ENCODE measurements at places on chromosomes 3 and 15.

DNA sequence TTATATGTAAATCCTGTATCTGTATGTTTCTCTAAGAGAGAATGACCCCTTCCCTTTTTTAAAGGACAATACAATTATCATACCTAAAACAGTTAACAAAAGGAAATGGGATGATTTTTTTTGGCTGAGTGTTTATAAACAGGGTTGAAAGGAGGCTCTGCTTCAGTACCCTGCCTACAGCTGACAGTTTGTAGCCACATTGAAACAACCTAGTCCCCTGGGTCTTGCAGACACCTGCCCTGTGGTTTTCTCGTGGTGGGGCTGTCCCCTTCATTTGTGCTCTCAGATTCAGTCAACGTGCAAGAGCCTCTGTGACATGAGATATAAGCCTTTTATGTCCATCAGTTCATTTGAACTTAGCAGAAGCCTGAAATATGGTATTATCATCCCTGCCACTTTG lies 2.3 kb upstream of the HMCES start:
- DNase-seq, result peak; percentile 64

DNA sequence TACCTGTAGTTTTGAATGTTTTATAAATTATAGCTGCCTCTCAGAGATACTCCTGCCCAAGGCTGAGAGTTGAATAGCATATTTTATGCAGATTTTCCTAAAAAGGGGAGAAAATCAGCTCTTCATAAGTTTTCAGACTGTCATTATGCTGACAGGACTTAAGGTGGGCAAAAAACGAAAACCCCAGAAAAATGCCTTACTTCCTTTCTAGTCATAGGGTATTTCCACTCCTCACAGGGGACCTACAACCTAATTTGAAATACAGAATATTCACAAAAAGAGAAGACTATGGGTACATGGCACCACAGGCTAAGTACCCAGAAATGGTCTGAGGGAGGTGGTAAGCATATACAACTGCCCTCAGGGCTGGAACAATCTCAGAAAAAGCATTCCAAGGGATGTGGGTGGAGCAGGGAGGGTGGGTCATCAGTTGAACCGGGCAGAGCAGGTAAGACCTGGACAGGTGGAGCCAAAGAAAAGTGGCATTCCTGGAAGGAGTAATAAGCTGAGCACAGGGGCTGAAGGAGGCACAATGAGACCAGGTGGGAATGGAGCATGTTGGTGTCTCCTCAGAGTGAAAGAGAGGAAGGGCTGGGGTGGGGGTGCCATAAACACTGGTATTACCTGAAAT lies 10.6 kb upstream of the OXSR1 start:
- no peak for DNase-seq

DNA sequence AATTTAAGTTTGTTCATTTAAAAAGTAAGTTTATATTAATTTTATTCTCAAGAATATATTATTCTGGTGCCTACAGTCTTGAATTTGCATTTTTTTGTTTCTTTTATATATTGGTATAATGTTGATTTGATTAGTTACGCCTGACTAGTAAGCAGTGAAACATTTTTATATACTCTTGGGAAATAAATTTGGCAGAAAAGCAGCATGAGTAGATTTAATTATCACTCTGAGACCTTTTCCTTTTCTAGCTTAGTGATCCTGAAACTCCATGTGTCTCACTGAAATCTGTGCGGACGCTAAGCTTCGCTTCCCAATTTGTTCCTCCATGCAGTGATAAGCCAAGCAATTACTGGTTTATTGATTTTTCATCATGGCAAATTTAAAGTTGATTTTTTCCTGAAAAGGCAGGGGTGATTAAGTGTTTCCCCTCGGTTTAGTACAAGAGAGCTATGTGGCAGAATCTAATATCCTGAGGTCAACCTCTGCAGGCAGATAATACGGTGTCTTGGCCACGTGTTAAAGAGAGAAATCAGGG lies 87.2 kb upstream of the MLF1 start:
- DNase-seq, result no peak

GRCh38 chr3:27681249-27681748 lies 40.8 kb downstream of the EOMES start:
- DNase-seq, result peak; percentile 12

GRCh38 chr3:39541917-39542329 lies 74.4 kb downstream of the MOBP start:
- peak; percentile 63 for DNase-seq

GRCh38 chr3:134427400-134428111 lies 53.3 kb upstream of the AMOTL2 start:
- no peak for DNase-seq

DNA sequence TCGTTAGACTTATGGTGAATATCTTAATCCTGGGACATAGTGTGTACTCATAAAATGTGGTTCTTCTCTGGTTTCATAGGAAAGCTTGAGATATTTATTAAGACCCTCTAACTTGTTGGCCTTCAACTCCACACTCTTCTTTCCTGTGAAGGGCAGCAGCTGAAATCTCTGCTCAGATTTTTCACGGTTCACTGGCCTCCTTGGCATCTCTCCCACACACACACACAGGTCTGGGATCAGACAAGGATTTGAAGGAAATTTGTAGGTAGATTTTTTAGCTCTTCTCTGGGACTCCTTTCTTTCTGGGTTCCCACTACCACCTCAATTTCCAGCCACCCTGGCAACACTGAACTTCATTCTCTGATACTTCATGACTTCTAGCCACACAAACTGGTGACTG lies 70.2 kb downstream of the MYRIP start:
- DNase-seq, result no peak

- no peak for DNase-seq
Observed at GRCh38 chr3:65098400-65098799, 410.6 kb upstream of the ADAMTS9 start.

DNA sequence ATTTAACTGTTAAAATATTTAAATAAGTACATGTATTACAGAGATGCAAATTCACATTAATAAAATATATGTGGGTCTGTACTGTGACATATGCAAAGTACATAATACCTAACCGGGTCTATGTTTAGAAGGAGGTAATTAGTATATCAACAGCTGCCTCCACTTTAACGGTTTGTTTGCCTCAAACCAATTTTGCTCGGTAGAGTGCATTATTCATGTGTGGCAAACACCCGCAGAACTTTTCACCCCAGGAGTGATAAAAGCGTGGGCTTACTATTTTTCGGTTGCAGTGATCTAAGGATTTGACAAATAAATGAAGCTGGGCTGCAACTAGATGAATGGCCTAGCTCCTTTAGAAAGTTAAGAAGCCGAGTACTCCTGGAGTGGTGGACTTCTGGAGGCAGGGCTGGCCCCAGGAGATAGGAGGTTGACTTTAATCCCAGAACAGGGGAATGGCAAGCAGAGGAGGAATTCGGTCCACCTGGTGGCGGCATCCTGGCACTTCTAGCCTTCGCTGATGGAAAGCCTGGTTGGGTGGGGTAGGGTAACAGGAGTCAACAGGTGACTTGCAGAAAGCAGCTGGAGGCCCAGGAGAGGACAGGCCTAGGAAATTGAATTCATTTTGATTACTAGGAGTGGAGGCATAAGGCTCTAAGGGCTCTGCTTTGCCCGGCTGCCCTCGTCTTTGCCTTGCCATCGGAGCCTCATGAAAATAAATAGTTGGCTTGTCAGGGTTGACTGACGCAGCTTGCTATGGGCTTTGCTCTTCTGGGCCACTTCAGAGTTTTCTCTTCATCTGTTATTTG lies 2.4 kb downstream of the SLCO3A1 start:
- DNase-seq, result peak; percentile 89

GRCh38 chr15:36645106-36645505 lies 65.7 kb downstream of the CDIN1 start:
- peak; percentile 56 for DNase-seq

DNA sequence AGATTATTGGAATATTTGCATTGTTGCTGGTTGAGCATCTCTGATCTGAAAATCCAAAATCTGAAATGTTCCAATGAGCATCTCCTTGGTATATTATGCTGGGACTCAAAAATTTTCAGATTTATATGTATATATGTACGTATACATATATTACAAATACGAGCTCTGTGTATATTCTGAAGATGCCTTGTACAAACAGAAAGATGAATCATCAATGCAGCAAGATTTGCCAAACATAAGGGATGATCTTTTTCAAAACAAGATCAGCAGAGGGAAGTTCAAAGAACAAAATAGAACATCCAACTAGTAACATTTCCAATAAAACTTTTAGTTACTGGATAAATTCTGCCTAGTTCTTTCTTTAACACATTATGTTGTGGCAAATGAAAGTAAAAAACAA lies 42.5 kb downstream of the HERC1 start:
- no peak for DNase-seq

DNA sequence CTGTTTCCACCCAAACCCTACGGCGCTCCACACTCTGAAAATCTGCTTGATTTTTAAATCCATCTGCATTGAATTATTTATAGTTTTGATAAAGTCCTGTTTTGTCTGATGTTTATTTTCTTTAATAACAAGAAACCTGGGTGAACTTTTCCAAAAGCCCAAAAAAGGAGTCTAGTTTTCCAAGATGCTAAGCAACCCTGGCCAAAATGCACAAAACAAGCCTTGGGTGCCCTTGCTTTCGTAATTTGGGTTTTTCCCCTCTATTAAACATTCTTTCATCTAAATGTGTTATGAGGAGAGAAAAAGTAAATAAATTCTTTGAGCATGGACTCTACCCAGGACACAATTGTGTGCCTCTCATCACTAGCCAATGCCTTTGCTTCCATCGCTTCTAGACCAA lies 468.9 kb downstream of the MCTP2 start:
- DNase-seq, result no peak

GRCh38 chr3:196406811-196407470 lies 25.3 kb downstream of the UBXN7 start:
- DNase-seq, result no peak

- no peak for DNase-seq
Observed at GRCh38 chr3:57961828-57962447, 46.3 kb upstream of the FLNB start.

DNA sequence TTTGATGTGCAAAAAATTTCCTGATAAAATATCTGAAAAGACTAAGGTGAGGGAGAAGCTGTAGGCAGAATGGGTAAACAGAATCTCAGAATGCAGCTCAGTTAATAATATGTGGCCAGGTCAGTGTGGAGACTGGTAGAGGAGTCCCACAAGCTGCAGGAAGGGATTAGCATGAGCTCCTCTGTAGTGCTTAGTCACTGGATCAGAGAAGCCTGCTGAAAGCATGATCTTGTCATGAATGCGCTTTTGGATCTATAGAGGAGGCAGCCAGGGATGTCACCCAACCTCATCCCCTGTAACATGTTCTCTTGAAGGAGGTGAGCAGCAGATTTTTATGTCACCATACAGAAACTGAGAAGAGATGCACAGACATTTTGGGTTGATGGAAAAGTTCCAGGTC lies 1035.3 kb upstream of the GBE1 start:
- DNase-seq, result no peak

- no peak for DNase-seq
Observed at GRCh38 chr3:52983828-52984227, 62.0 kb downstream of the SFMBT1 start.

DNA sequence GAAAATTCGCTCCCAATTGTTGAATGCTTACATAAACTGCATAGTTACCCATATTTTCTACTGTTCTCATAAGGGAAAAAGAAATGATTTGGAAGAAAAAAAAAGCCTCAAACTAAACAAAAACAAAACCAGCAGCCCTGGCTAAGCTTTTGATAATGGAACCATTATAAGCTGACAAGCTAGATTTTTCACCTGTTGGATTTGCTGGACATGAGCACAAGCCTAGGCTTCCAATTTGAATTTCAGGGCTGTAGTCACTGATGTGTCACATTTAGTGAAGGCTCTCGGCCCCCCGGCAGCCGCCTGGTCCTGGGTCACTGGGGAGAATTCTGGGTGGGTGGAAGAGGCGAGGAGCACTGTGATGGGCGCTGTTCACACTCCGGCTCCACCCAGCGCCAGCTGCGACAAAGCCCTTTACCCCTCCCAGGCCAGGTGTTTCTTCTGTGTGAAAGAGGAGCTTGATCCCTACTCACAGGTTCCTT lies 4.6 kb downstream of the FBXL22 start:
- DNase-seq, result peak; percentile 30

DNA sequence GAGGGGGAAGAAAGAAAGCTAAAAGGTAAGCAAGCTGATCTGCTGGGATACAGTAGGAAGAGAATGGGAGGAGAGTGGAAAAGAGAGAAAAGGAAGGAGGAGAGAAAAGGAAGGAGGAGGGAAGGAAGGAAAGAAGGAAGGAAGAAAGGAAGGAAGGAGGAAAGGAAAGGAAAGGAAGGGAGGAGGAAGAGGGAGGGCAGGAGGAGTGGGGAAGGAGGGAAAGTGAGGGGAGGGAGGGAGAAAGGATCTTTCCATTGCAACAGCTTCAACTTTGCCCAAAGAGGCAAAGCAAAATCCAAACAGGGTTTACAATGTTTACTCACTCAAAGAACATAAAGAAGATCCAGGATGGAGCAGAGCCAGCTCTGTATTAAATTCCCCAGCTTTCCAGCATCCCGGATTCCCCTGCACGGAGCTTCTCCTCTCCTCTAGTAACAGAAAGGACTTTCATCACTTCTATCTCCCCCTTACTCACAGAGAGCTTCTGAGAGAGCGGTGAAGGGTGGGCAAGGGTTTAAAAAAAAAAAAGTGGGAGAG lies 494.2 kb upstream of the PROK2 start:
- no peak for DNase-seq

GRCh38 chr3:30510596-30510995 lies 95.8 kb upstream of the TGFBR2 start:
- DNase-seq, result no peak

- DNase-seq, result no peak
Observed at GRCh38 chr15:66900586-66901310, 164.7 kb upstream of the SMAD3 start.

- DNase-seq, result peak; percentile 7
Observed at GRCh38 chr3:60142009-60142408, 1092.2 kb upstream of the CFAP20DC start.

GRCh38 chr3:159978353-159978752 lies 10.3 kb upstream of the IL12A start:
- no peak for DNase-seq

- no peak for DNase-seq
Observed at GRCh38 chr3:119697394-119697793, 5.4 kb upstream of the CFAP91 start.

GRCh38 chr3:41653571-41654239 lies 308.2 kb downstream of the ULK4 start:
- DNase-seq, result no peak

GRCh38 chr3:59717679-59718205 lies 667.9 kb upstream of the CFAP20DC start:
- no peak for DNase-seq

GRCh38 chr15:48451241-48451640 lies 120.0 kb downstream of the DUT start:
- no peak for DNase-seq

DNA sequence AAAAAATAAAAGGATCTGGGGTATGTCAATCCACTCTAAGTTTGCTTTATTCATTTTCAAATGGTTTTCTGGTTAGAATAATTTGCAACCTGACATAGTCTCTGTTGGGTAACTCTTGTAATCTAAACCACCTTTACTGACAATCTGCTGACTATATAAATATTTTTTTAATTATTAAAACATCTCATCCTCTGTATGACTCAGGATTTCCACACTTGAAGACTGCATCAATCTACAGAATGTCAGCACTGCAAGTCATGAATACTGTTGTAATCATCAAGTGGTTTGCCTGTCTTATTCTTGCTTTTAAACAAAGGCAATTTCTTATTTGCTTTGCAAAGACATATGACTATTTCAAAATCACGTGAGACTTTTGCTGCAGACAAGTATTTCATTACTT lies 42.1 kb downstream of the VGLL3 start:
- no peak for DNase-seq

All from NCI-H1417 (cell line).